ENCODE measurements at places on chromosomes 3 and 15. TPM values are rescaled to one million over a fixed set of nuclear protein-coding genes. Genes with fewer than 3 reads are reported as not detected.

- peaks cover 12% of the 10 kb centered on the region for H3K4me1 ChIP-seq
- no peak overlapping the region for H3K4me3 ChIP-seq
- H3K27me3 ChIP-seq = no peaks in the 10 kb centered on the region
Measured at GRCh38 chr3:16476636-16477035, 36.9 kb downstream of the RFTN1 start.

DNA sequence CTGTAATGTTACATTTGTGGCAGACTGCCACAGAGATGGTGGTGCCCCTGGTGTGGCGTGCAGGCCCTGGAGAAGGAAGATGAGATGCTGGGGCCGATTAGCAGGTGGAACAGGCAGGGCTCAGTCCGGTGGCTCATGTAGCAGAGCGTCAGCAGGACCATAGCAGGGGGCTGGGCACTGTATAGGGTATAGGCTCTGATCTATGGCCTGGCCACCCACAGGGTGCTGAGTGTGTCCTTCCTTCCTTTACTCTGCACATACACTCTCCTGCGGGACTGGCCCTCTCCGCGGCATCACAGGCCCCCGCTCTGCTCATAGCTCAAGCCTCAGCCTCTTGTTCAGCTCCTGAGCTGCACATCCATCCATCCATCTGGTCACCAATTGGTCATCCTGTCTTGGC lies 143.6 kb downstream of the OPA1 start:
- no peak overlapping the region for H3K4me3 ChIP-seq
- no peak for DNase-seq
- no peak overlapping the region for H3K27ac ChIP-seq
- H3K27me3 ChIP-seq = no peaks in the 10 kb centered on the region
- H3K4me1 ChIP-seq = no peaks in the 10 kb centered on the region
- H3K36me3 ChIP-seq = no peaks in the 10 kb centered on the region

- no peak for DNase-seq
- H3K36me3 ChIP-seq = no peaks in the 10 kb centered on the region
- peak overlapping the region; percentile 54 for H3K4me3 ChIP-seq
- no peak overlapping the region for H3K27ac ChIP-seq
Measured at GRCh38 chr15:51266656-51267050, 71.7 kb downstream of the CYP19A1 start.

- no peaks in the 10 kb centered on the region for H3K27me3 ChIP-seq
- no peak overlapping the region for H3K27ac ChIP-seq
- no peaks in the 10 kb centered on the region for H3K4me1 ChIP-seq
- H3K36me3 ChIP-seq = no peaks in the 10 kb centered on the region
- no peak overlapping the region for H3K4me3 ChIP-seq
Measured at GRCh38 chr3:65787827-65788226, 250.9 kb downstream of the MAGI1 start.

Gene CLDN18
- not detected for total RNA-seq

GRCh38 chr15:98164571-98164970 lies 204.1 kb downstream of the ARRDC4 start:
- no peaks in the 10 kb centered on the region for H3K4me1 ChIP-seq
- H3K4me3 ChIP-seq = no peak overlapping the region
- no peaks in the 10 kb centered on the region for H3K27me3 ChIP-seq
- no peaks in the 10 kb centered on the region for H3K36me3 ChIP-seq
- no peak for DNase-seq

DNA sequence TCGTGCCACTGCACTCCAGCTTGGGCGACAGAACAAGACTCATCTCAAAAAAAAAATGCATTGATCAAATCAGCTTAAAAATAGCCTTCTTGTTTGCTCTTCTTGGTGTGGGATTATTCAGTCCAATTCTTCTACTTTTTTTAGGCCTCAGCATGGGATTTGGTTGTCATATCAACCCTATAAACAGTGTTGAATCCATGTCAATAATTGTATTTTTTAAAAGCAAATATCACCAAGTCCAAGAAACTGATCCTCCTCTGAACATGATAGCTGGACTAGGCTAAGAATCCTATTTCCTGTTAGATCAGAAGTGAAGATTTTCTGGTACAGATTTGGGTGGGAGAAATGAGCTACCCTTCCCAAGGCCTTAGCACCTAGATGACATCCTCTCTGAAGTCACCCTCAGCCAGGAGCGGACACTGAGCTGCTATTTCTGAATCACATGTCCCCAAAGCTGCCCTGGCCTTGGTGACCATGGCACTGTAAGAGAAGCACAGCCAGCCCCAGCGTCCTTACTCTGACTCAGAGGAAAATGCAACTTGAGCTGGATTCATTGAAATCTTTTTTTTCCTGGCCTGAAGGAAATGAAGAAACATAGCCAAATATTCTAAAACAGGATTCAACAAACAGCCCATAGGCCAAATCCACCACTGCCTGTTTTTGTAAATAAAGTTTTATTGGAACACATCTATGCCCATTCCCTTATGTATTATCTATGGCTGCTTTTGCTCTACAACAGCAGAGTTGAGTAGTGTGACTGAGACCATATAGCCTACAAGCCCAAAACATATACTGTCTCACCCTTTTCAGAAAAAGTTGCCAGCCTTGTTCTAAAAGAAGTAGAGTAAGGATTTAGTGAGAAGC lies 215.9 kb upstream of the CTDSPL start:
- no peak overlapping the region for H3K4me3 ChIP-seq
- DNase-seq = no peak
- H3K4me1 ChIP-seq = peaks cover 21% of the 10 kb centered on the region
- no peaks in the 10 kb centered on the region for H3K27me3 ChIP-seq

DNA sequence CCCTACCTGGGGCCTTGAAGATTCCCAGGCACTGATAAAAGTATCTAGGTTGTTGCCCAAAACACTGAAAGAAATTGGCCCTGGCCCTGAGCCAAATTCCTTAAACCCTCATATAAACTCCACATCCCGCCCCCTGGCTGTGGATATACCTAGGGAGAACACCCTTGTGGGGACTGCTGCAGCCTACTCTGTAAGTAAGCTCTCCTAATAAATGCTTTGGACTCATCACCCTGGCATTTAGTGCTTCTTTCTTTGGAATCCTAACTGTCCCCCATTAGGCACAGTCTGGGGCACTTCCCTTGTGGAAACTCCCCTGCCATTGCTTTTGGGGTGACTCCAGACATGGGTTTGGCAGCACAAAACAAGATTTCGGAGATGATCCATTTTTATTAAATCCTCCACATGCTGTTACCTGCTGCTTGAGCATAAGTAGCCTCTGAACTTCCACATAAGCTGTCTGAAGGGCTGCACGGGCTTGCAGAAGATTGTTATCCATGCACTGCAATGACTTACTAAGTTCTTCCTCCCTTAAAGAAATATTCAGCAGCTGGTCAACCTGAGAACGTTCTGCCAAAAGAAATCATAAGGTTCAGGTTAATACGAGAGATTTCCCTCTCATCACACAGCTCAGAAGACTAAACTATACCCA lies 46.4 kb downstream of the ZNF106 start:
- peaks cover 42% of the 10 kb centered on the region for H3K36me3 ChIP-seq
- no peaks in the 10 kb centered on the region for H3K4me1 ChIP-seq
- no peak for DNase-seq
- H3K27me3 ChIP-seq = no peaks in the 10 kb centered on the region
- H3K4me3 ChIP-seq = no peak overlapping the region
- no peak overlapping the region for H3K27ac ChIP-seq

DNA sequence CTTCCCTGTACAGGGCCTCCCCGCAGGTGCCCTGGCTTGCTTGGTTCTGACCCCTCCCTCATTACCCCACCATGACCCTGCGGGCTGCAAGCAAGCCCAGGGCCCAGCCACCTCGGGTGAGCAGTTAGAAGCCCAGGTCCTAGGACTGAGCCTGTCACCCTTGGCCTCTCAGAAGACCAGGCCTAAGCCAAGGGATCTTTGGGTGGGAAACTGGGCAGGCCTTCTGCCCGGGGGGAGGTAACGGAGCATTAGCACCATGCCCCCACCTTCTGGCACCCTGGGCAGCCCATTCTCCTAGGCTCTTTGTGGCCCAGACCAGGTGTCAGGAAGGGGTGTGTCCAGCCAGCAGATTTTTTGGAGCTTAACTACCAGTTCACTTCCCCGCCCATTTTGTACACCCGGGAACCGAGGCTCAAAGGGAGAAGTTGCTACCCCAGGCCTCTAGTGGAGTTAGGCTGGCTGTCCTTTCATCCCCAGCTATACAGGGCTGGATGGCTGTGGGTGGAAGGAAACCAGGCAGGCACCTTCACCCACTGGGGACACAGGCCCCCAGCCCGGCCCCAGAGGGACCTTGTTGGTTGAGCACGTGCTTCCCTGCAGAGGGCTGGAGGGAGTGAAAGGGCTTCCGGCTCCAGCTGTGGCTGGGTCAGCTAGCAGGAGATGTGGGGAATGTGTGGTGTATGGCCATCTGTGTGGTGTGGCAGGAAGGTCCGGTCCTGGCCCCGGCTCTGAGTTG lies 1.4 kb downstream of the CSK start:
- peak overlapping the region; percentile 72 for H3K4me3 ChIP-seq
- no peaks in the 10 kb centered on the region for H3K36me3 ChIP-seq
- peak overlapping the region; percentile 86 for H3K27ac ChIP-seq

- H3K27ac ChIP-seq = no peak overlapping the region
- no peaks in the 10 kb centered on the region for H3K4me1 ChIP-seq
- H3K27me3 ChIP-seq = no peaks in the 10 kb centered on the region
- H3K36me3 ChIP-seq = no peaks in the 10 kb centered on the region
- DNase-seq = no peak
Measured at GRCh38 chr15:45734260-45734711, 99.5 kb downstream of the SQOR start.

DNA sequence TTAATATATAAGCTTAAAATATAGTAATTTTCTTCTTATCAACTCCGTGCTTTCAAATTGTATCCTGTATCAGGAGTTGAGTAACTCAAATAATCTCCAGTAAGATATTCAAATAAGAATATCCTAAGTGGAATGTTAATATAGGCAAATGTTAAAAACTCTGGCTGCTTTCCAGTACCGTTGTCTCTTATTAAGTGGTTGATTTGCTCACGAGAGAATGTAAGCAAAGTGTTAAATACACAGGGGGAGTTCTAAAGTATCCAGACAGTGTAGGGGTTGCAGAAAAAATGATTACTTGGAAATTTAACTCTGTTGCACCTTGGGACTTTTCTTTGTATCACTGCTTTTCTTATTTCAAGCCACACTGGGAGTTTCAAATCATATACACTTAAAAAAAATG lies 478.9 kb upstream of the TBL1XR1 start:
- DNase-seq = no peak
- no peak overlapping the region for H3K4me3 ChIP-seq
- no peaks in the 10 kb centered on the region for H3K36me3 ChIP-seq
- H3K27me3 ChIP-seq = no peaks in the 10 kb centered on the region
- H3K27ac ChIP-seq = no peak overlapping the region
- no peaks in the 10 kb centered on the region for H3K4me1 ChIP-seq

- H3K27me3 ChIP-seq = no peaks in the 10 kb centered on the region
- H3K27ac ChIP-seq = no peak overlapping the region
- no peak overlapping the region for H3K4me3 ChIP-seq
- no peaks in the 10 kb centered on the region for H3K4me1 ChIP-seq
- H3K36me3 ChIP-seq = no peaks in the 10 kb centered on the region
Measured at GRCh38 chr15:33894193-33894592, 74.1 kb upstream of the CHRM5 start.

GRCh38 chr3:182212479-182213076 lies 500.9 kb downstream of the SOX2 start:
- H3K27ac ChIP-seq = no peak overlapping the region
- H3K27me3 ChIP-seq = no peaks in the 10 kb centered on the region
- H3K4me3 ChIP-seq = no peak overlapping the region
- no peak for DNase-seq

DNA sequence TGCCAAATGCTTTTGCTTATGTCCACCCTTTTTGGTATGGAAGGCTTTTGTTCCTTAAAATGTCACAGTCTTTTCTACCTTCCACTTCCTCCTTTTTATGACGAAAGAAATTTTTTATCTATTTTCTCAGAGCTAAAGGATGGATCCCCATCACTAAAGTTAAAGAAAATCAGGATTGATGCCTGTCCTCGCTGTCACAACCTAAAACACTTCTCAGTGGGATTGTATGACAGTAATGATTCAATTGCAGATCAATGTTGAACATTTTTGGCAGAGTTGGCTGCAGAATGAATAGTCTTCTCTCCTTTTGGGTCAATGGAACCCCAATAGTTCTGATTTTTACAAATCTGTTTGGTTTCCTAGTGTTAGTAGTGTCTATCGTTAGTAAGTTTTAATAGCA lies 549.8 kb upstream of the ROBO2 start:
- H3K27me3 ChIP-seq = no peaks in the 10 kb centered on the region
- no peaks in the 10 kb centered on the region for H3K4me1 ChIP-seq
- H3K4me3 ChIP-seq = no peak overlapping the region
- no peaks in the 10 kb centered on the region for H3K36me3 ChIP-seq

GRCh38 chr15:92170897-92171296 lies 222.8 kb upstream of the ST8SIA2 start:
- DNase-seq = no peak
- H3K27me3 ChIP-seq = no peaks in the 10 kb centered on the region
- no peaks in the 10 kb centered on the region for H3K4me1 ChIP-seq
- H3K27ac ChIP-seq = no peak overlapping the region
- H3K36me3 ChIP-seq = no peaks in the 10 kb centered on the region

- no peak overlapping the region for H3K4me3 ChIP-seq
- no peak for DNase-seq
- no peak overlapping the region for H3K27ac ChIP-seq
- H3K27me3 ChIP-seq = no peaks in the 10 kb centered on the region
- no peaks in the 10 kb centered on the region for H3K4me1 ChIP-seq
- H3K36me3 ChIP-seq = no peaks in the 10 kb centered on the region
Measured at GRCh38 chr3:70006089-70006488, 6.6 kb downstream of the SAMMSON start.

DNA sequence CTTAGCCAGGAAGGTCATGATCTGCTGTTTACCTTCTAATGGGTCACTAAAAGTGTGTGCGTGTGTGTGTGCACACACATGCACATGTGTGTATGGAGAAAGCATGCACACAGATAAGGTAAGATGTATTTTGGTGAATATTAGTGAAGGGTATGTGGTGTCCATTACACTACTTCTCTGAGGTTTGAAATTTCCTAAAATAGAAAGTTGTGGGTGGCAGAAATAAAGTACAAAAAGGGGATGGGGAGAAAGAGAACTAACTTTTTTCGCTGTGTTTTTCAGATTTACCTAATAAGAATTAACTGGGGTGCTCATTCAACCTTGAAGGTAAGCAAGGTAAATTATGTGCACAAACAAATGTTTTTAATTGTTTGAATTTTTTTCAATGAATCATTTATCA lies 24.4 kb upstream of the NR2E3 start:
- no peaks in the 10 kb centered on the region for H3K27me3 ChIP-seq
- no peaks in the 10 kb centered on the region for H3K36me3 ChIP-seq
- DNase-seq = no peak
- H3K27ac ChIP-seq = no peak overlapping the region
- no peak overlapping the region for H3K4me3 ChIP-seq

Data from sigmoid colon (tissue), 7 donors.